ENCODE measurements at places on chromosomes 7 and 10.

DNA sequence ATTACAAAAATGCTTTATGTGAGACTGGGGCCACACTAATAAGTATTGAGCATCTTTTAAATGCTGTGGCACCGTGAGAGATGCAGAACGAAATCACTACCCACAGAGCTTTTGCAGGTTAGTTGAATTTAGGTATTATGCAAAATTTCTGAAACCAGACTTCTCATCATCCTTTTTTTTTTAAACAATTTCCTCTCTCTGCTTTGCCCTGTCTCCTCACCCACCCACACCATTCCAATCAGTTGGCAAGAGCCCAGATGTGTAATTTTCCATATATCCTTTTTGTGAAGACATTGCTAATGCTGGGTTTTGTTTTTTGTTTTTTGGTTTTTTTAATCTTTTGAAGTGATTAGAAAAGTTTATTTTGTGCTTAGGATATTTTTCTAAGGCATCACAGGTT lies 1.1 kb downstream of the YAE1 start:
- no peak for DNase-seq

- no peak for DNase-seq
These were observed 1.0 kb downstream of the STX1A start for GRCh38 chr7:73718438-73718881.

- no peak for DNase-seq
These were observed 307.7 kb downstream of the MDFIC start for GRCh38 chr7:115229401-115230105.

GRCh38 chr10:33129141-33129995 lies 171.3 kb upstream of the ITGB1 start:
- no peak for DNase-seq

GRCh38 chr7:101681170-101682007 lies 52.3 kb upstream of the MYL10 start:
- DNase-seq: no peak

DNA sequence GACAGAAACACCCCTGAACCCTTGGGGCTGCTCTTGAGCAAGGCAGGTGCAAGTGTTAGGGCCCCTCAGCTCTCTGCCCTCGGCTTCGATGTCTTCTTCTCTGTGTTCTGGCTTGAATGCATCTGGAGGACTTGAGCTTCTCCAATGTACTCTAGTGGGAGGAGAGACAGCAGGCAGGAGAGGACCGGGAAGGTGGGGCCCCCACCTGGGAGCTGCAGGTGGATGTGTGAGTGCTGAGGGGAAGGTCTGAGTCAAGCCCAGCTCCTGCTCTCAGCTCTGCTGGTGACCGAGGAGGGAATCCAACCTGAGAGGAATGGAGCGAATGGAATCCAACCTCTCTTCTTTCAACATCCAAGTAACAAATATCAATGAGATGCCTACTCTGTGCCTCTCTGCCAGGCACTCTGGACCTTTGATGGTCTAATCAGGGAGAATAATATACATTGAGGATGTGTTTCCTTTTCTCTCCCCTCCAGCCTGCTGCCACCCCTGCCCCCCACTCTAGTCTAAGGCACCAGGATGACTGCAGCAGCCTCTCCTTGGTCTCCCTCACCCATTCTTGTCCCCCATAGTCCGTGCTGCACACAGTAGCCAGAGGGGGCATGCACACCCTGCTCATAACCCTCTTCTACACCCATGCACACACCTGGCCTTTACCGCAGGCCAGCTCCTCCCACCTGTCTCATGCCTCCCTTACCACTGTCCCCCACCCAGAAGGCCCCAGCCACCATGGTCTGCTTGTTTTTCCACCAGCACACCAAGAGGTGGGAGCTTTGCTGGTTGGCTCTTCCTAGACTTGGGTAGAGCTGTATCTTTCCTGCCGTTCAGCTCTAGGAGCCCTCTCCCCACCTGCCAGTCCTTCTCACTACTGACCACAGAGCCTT lies 13.6 kb downstream of the TBATA start:
- no peak for DNase-seq

DNA sequence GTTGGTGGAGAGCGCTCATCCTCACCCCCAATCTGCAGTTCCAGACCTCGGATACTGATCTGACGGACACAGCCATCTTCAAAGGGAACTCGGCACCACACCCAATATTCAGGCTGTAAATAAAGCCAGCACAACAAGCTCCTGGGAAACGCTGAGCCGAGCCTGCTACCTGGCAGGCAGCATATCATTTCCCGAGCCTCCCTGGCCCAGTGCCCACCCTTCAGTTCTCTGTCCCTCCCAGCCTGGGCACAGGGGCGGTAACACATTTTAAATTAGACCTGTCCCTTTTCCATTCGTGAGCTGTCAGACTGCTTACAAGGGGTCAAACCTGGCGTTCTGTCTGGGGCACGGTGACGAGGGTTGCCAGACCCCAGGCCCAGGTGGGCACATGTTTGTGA lies 250.5 kb downstream of the ARHGAP12 start:
- peak; percentile 24 for DNase-seq

GRCh38 chr10:131015271-131015670 lies 296.2 kb downstream of the TCERG1L start:
- no peak for DNase-seq

GRCh38 chr7:68691261-68692216 lies 906.7 kb upstream of the AUTS2 start:
- DNase-seq: no peak

GRCh38 chr10:9911488-9911887 lies 1106.2 kb upstream of the CELF2 start:
- no peak for DNase-seq

DNA sequence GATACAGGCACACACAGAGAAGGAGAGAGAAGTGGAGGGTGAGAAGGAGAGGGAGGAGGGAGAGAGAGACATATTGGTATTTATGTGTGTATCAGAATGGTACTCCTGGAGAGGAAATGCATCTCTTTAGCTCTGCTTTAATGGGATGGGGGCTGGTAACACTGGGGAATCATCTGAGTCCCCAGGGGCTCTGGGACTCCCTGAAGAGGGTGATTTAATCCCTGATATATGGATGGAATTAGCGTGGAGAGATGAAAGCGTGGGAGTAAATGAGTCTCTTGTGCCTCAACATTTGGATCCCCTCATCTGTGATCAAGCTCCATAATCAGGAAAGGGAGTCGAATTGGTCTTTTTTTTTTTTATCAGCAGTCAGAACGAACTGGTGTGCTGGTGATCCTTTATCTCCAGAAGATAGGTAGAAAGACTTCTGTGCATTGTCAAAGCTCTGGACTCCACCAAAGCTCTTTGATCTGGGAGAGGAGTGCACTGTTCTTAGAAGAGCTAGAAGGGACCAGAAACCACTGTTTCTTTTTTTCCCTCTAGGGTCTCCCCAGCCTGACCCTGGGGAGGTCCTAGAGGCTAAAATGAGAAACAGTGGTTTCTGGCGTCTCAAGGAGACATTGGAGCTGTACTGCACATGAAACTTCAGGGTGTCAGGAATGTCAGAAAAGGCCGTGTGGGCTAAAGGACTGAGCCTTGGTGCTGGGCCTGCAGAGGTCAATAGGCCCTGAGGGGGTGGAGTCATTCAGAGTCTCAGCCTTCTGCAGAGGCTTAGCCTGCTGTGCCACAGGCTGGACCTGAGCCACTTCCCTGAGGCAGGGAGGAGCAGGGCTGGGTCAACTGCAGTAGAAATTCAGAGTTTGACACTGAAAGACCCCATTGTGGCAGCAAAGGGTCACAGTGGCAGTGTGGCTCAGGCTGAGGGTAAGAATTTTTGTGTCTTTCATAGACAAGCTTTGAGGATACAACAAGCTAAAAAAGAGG lies 234.4 kb upstream of the SLC26A5 start:
- no peak for DNase-seq

DNA sequence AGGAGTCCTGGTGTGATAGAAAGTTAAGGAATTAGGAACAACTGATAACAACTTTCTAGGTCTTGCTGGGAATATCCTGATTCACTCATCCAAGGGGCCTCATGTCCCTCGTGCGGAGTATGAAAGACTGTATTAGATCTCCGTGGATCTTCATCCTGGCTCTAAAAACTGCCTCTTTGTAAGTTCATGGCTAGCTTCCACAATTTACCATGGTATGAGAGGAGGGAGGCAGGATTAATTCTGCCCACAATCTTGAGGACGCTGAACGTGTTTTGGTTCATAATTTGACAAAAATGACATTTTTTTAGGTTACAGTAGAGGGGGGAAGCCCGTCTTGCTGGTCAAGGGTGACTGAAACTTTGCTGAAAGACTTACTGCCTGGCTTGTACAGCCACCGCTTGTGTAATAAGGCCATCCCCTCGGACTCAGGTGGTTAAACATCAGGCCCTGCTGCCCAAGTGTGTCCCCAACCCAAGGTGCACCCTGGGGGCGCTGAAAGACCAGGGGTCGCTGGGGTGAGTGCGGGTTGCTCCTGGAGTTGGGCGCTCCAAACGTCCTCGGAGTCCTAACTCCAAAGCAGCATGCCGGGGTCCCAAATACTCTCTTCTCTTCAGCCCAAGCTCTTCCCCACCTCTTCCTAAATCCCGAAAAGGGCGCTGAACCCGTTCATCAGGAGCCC lies 733 bp downstream of the HIBADH start:
- peak; percentile 44 for DNase-seq

DNA sequence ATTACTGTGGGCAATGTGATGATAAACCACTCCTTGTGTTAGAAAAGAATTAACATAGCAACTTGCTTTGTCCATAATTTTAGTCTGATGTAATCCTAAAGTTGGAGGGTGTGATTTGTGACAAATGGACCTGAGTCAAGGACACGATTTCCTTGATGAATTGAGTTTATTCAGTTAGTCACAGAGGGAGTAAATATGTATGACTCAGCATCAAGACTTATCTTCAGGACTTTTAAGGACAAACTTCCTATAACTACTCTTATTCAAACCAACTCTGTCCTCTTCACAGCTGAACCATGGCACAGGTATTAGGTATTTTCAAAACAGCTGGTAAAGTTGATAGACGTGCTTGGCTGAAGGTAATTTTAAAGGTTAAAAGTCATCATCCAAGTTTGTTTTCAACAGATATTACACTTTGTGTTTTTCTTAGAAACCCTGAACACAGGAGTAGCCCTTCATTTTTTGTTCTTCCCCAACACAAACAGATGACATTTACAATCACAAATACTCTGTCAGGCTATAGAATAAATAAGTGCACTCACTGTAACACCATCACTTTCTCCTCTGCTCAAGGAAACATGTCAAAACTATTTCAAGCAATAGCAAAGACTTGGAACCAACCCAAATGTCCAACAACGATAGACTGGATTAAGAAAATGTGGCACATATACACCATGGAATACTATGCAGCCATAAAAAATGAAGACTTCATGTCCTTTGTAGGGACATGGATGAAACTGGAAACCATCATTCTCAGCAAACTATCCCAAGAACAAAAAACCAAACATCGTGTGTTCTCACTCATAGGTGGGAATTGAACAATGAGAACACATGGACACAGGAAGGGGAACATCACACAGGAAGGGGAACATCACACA lies 54.5 kb downstream of the COA1 start:
- no peak for DNase-seq

Data from substantia nigra (tissue), 51 donors.